ENCODE measurements at places on chromosomes 6 and 20. TPM values are rescaled to one million over a fixed set of nuclear protein-coding genes. Genes with fewer than 3 reads are reported as not detected.

Gene KCNQ2
- total RNA-seq = not detected

Gene CFAP61
- 0.36 TPM for total RNA-seq

Gene VIP
- not detected for total RNA-seq

Gene HLA-DPA1
- 43.5 TPM for total RNA-seq

Gene HLA-DRB5
- total RNA-seq = 0.23 TPM

Gene DSE
- 7.8 TPM for total RNA-seq

Gene HTR1B
- not detected for total RNA-seq

Gene PRR18
- 0.10 TPM for total RNA-seq

Gene CCR6
- 3.1 TPM for total RNA-seq

Gene MCHR2
- total RNA-seq = not detected

Gene AVP
- not detected for total RNA-seq

Gene FAXC
- 0.10 TPM for total RNA-seq
